ENCODE measurements at places on chromosomes 5 and 9. TPM values are rescaled to one million over a fixed set of nuclear protein-coding genes. Genes with fewer than 3 reads are reported as not detected.

The C9 gene
- 0.22 TPM for total RNA-seq

The INSL6 gene
- not detected for total RNA-seq

The UBAC1 gene
- total RNA-seq = 51.8 TPM

The AK3 gene
- total RNA-seq = 29.8 TPM

The HMCN2 gene
- total RNA-seq = 3.4 TPM

The ARSB gene
- 17.9 TPM for total RNA-seq

The HAND1 gene
- not detected for total RNA-seq

The OR13D1 gene
- not detected for total RNA-seq

All from muscle of leg (tissue), 16 donors.